ENCODE measurements at places on chromosomes 2 and 18.

- no peak for DNase-seq
Measured at GRCh38 chr2:26067980-26068507, 34.2 kb downstream of the RAB10 start.

- DNase-seq, result no peak
Measured at GRCh38 chr2:101828673-101829334, 131.3 kb downstream of the MAP4K4 start.

DNA sequence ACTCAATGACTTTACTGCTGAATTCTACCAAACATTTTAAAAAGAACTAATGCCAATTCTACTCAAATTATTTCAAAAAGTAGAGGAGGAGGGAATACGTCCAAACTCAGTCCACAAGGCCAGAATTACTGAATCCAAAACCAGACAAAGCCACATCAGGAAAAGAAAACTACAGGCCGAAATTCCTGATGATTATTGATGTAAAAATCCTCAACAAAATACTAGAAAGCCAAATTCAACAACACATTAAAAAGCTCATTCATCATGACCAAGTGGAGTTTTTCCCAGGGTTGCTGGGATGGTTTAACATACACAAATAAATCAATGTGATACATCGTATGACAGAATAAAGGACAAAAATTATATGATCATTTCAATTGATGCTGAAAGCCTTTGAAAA, 103.9 kb upstream of the UBE2E3 start:
- no peak for DNase-seq

DNA sequence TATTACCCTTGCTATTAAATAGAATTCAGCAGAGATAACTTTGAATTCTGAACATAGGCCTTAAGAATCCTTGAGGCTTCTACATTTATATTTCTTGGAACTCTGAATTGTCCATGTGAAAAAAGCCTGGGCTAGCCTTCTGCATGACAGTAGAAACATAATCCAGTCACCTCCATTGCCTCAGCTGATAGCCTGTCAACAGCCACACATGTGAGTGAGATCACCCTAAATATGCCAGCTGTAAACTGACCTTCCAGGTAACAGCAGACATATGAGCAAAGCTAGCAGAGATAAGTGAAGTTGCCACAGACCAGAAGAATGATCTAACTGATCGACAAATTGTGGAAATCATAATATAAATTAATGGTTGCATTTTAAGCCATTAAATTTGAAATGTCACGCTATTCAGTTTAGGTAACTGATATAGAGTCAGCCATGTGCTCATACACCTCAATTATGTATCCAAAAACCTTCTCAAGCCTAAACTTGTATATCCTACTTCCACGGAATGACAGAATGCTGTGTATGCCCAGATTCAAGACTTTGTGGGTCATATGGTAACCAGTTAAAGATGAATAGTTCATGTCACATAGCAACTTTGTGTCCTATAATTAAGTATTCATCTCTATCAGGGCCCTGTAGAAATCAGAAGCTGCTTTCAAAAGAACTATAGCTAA, 48.1 kb upstream of the SETBP1 start:
- DNase-seq, result no peak

DNA sequence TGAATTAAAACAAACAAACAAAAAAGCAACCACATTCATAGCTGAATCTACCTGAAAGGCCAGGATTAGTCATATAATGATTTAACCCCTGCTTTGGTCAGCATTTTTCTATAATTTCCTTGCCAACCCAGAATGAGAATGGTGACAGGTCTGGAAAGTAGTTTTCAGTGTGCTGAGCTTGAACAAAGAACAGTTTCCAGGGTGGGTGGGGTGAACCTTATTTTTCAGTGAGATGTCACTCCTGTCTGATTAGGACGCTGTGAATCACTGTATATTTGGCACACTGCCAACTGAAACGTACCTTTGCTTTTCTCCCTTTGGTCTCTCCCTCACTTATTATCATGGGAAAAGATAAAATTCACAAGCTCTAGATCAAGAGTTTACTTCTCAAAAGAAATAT, 35.0 kb upstream of the DSC1 start:
- DNase-seq, result no peak

DNA sequence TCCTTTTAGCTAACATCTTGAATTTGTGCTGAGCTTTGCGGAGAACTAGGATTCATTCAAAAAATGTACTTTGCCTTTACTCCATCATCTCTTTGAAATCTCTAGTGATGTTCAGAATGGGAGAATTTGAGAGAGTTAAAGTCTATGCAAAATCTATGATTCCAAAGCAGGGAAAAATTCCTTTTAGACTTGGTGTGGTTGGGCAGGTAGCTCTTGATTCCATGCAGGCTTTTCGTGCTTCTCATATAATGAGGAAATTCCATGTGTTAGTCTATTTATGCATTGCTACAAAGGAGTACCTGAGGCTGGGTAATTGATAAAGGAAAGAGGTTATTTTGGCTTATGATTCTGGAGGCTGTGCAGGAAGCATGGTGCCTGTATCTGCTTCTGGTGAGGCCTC, 258.9 kb upstream of the EPHA4 start:
- no peak for DNase-seq

GRCh38 chr2:150484006-150484405, 3.5 kb downstream of the RND3 start:
- DNase-seq, result no peak

GRCh38 chr2:181252262-181253148, 204.7 kb upstream of the ITGA4 start:
- DNase-seq, result no peak

- DNase-seq, result no peak
Measured at GRCh38 chr18:2146092-2146491, 425.2 kb downstream of the METTL4 start.

DNA sequence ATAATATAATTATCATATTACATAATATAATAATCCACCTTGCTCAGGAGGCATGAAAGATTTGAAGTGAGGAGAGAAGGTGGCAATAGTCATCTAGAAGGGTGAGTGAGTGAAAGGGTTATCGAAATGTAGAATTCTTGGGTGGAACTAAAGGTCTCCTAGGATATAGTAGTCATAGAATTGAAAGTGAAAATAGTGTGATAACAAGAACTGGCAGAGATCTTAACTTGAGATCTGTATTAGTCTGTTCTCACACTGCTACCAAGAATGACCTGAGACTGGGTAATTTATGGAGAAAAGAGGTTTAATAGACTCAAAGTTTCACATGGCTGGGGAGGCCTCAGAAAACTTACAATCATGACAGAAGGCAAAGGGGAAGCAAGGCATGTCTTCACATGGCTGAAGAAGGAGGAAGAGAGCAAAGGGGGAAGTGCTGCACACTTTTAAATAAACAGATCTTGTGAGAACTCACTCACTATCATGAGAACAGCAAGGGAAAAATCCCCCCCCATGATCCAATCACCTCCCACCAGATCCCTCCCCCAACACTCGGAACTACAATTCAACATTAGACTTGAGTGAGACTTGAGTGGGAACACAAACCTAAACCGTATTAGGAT, 351.5 kb downstream of the NR4A2 start:
- no peak for DNase-seq

DNA sequence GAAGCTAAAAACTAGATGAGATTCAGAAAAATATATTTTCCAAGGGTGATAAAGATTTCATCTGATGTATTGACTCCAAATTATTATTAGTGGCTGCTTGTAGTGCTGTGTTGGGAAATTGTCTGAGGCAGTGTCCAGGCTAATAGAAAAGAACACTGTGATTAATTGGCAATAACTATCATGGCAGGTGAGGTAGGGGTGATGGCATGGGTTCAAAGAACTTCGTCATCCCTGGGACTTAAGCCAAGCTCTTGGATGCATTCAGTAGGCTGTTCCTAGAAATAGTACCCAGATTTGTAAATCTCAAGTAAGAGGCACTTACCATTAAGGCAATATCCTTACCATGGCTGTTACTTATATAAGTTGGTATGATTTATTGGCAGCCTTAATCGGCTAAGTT, 13.2 kb upstream of the RAPGEF4 start:
- DNase-seq, result no peak

GRCh38 chr18:47528343-47528742, 276.9 kb upstream of the SKOR2 start:
- no peak for DNase-seq

DNA sequence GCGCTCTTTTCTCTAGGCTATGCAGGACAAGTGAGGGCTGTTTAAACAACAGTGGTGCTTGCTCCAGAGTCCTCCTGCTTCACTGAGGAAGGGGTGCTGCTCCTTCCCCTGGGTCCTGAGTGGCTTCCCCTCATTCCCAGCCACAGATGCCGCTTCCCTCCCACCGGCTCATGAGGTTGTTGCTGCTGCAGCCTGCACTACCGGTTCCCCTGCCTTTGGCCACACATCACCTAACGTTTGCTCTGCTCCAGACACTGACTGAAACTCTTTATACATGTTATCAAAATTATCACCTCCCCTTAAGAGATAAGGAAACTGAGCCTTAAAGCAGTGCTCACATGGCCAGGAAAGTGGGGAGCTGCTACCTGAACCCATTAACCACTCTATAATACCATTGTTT, 130.8 kb upstream of the LGALSL start:
- DNase-seq, result no peak

DNA sequence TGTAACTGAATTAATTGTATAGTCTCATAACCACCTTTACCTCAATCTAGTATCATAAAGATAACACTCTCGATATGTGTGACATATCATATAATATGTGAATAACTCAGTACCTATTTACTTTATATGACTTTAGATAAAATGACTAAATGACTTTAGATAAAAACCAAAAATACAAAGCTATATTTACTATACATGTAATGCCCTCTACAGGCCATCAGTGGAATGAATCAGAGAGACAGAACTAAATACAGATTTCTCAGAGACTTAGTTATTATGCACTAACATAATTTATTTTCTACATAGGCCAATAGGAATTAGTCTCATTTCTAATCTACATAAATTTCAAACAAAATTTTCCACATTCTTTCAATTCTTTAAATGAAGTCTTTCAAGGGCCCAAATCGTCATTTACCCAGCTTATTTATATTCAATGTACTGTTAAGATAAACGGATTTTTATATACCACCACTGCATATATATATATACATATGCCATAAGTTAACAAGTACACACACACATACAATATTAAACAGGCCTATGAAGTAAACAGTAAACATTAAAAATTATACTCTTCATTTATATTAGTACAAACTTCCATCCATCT, 219.9 kb downstream of the EXOC6B start:
- no peak for DNase-seq

GRCh38 chr18:74115046-74115445, 32.6 kb downstream of the FBXO15 start:
- DNase-seq, result no peak

DNA sequence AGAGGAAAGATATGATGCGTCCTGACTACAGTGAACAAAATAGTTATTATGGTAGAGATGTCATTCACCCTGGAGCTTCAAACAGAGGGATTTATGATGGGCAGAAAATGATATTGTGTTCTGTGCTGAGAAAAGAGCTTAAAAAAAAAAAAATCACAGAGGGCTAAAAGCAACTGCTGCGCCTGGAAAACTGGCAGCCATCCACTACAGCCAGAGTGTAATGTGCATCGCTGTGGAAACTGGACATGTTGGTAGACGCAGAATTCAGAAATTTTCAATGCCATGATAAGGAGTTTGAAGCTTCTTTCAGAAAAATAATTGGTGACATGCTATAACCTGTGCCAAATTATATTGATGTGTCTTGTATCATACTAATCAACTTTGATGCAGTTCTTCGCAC, 122.9 kb upstream of the SOX11 start:
- no peak for DNase-seq

DNA sequence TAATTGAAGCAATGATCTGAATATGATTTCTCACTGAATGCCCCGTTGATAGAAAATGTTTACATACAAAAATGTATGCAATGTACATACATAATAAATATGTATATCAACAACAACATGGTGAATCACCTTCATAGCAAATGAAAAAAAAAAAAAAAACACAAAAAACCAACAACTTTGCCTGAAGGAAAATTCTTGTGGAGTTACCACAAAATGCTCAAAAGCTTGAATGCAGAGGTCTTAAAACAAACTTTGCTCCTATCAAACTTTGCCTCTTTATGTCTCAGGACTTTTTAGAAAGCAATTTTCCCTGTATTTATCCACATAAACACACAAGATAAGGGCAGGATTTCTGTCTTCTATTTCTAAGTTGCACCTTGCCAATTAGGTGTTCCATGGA, 92.9 kb upstream of the SIX2 start:
- no peak for DNase-seq

GRCh38 chr2:101809698-101810097, 112.2 kb downstream of the MAP4K4 start:
- no peak for DNase-seq

GRCh38 chr18:30277676-30278075, 764.9 kb downstream of the DSC3 start:
- no peak for DNase-seq

DNA sequence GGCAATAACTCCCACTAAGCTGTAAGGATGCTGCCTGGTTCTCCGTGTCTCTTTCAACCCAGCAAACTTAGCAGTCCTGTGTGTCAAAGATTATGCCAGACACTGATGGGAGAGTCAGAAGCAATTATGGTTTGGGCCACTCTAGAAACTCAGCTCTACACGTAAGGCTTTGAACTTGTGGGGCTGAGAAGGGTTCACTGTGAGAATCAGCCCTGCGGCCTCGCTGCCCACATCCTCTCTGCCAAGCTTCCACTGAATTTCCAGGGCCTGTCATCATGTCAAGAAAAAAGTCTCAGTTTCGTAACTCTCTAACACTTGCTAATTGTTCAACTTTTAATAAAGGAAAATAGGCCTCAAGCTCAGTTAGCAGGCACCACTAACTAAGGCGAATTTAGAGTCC, 308.8 kb upstream of the LYPD1 start:
- no peak for DNase-seq

DNA sequence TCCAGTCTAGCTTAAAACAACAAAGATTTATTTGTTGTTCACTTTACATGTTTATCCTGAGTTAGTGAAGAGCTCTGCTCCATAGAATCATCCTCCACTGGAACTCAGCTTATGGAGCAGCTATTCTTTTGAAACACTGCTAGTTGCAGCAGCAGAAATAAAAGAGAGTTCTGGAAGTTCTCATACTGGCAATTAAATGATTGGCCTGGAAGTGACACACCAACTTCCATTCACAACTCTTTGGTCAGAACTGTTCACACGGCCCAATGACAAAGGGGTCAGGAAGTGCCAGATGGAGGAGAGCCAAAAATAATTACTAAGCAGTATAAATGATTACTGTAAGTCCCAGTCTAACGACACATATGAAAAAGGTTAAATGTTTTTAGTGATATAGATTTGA, 39.1 kb downstream of the FBXO11 start:
- DNase-seq, result no peak

DNA sequence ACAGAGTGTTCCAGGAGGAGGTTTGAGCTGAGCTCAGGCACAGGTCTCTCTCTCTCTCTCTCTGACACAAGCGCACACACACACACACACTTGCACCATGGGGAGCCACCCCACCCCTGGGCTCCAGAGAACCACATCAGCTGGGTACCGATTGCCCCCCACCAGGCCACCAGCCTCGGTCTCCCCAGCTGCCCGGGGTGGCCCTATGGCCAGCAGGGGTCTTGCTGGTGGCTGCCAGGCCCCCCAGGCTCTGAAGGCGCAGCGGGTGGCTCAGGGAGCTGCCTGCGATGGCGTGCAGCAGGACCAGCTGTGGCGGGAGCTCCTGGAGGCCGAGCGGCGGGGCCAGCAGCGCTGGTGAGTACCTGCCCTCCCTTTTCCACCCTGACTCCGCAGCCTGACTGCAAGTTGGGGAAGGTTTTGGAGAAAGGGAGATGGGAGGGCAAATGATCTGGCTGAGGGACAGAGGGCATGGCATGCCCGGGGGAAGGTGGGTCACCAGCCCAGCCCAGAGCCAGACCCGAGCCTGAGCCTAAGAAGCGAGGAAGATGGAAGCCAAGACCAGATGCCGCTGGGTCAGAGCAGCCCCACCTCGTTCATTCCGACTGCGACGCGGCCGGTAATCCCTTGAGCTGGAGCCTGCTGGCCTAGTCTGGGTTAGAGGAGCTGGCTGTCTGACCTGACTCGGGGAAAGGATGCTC, 21.9 kb upstream of the SLC66A3 start:
- no peak for DNase-seq
